Esophagus (tissue), 2 donors: ENCODE measurements at places on chromosomes 3 and 15. TPM values are rescaled to one million over a fixed set of nuclear protein-coding genes. Genes with fewer than 3 reads are reported as not detected.

Gene RPP25
- 7.4 TPM for polyA plus RNA-seq

Gene SHC4
- 0.08 TPM for polyA plus RNA-seq

Gene PLA2G4B
- polyA plus RNA-seq, result 48.1 TPM

Gene ZCWPW2
- 0.28 TPM for polyA plus RNA-seq

Gene CCDC71
- 19.1 TPM for polyA plus RNA-seq
